Stimulated activated CD4-positive, alpha-beta T cell treated with anti-CD3 and anti-CD28 coated beads, Interleukin-1b, Interleukin-23, amount 100 ng/mL, for 24 hours (primary cell): ENCODE measurements at places on chromosomes 3 and 15.

DNA sequence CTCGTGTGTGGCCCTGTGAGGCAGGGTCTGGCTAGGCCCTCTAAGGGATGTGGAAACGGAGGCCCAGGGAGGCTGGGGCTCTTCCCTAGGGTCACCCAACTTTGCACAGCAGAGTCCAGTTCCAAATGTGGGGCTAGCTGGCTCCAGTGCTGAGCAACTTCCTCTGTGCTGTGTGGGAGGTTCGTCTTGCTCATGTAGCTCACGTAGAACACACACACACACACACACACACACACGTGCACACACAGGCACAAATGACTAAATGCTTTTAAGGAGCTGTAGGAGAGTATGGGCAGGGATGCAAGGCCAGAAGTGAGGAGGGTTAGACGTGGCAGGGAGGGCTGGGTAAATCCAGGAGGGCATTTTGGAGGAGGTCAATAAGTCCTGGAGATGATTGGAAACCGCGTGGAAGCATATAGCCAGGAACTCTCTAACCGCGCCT lies 213.8 kb downstream of the RPLP1 start:
- peak; percentile 23 for DNase-seq

DNA sequence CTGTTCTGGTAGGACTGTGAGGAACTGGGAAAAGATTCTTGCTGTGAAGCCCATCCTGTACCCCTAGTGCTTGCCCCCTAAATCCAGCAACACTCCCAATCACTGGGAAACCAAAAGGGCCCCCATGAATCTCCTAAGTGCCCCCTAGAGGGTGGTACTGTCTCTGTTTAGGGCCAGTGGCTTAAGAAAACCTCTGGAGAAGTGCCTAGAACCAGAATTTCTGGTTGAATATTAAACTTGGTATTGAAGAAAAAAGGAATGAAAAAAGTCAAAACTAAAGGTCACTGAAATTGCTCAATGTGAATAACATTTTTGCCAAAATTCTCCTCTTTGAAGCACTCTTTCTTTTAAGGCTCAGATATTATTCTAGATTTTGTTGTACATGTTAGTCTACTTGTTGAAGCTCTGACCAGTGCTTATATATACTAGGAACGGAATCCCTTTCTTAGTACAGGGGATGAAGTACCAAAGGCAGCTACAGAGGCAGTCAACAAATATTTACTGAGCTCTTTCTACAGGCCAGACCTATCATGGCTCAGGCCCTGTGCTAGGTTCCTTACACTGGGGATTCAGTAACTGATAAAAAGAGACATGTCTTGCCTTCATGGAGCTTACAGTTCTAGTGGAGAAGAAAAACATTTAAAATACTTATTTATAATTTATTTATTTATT lies 138.8 kb downstream of the MYLK start:
- no peak for DNase-seq

DNA sequence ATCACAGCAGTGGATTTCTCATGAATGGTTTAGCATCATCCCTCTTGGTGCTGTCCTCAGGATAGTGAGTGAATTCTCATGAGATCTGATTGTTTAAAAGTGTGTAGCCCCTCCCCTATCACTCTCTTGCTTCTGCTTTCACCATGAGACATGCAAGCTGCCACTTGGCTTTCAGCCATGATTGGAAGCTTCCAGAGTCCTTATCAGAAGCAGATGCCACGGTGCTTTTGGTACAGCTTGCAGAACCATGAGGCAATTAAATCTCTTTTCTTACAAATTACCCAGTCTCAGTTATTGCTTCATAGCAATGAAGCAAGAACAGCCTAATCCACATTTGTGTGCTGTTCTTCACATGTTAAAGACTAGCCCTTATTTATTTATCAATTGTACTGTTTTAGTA lies 495.2 kb upstream of the EPHA6 start:
- no peak for DNase-seq

GRCh38 chr3:58375254-58375653 lies 42.6 kb downstream of the PXK start:
- no peak for DNase-seq

DNA sequence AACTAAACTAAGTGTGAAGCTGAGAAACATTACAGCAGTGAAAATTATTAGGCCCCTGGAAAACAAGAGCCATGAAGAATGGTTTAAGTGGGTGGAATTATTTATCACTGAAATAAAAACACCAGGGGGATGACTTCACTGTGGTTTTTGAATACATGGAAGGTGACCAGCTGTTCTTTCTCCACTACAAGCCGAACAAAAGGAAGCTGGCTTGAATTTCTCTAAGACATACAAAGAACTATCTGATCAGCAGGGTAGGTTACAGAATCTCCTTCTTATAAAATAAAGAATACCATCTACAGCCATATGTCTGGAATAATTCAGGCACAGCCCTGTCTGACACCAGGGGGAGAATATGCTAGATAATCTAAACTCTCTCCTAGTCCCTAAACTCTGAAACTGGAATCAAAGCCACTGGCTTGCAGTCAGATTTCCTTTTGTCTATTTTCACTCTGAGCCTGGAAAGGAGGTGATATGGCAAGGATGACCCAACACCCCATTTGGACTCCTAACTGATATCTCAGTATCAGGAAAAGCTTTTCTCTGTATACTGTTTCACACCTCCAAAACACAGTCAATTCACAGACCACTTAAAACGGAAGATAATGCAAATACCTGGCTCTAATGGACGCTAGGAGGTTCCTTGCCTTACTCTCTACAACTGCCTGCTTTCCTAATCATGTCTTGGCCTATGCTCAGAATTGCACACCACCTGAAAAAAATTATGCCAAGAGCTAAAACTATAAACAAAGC lies 31.2 kb downstream of the SPATA12 start:
- no peak for DNase-seq

GRCh38 chr3:177050501-177051237 lies 146.6 kb downstream of the TBL1XR1 start:
- no peak for DNase-seq

- DNase-seq = no peak
These were observed 694.4 kb upstream of the ALCAM start for GRCh38 chr3:104672331-104672730.
